GM23248 (cell line): ENCODE measurements at places on chromosomes 13 and 19.
A peak's percentile ranks its signal among the peaks of the same experiment; 100 is the strongest.

GRCh38 chr19:47723581-47723940, 10.3 kb downstream of the EHD2 start:
- peak; percentile 88 for DNase-seq

DNA sequence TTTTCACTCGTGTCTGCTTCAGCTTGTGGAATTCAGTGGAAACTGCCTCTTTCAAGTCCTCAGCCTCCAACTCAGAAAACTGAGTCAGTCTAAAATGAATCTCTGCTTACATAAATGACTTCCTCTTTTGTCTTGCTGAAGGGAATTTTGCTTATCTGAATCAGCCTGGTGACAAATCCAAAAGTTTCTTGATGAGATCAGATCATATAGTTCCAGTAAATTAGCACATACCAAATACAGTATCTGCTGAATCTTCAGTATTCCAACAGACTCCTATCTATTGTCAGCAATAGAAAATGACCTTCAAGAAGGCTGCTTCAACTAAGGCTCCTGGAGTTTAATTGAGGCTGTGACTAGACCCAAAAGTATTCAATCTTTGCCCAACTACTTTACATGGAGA, 290.0 kb downstream of the MZT1 start:
- DNase-seq = no peak

GRCh38 chr19:46254776-46255175, 25.2 kb downstream of the IGFL1 start:
- DNase-seq = no peak

- DNase-seq = no peak
These were observed 13.1 kb downstream of the PCID2 start for GRCh38 chr13:113195360-113195759.
